Activated T-cell treated with anti-CD3 and anti-CD28 coated beads, Interleukin-2, amount 50 U/mL, for 4 hours (primary cell): ENCODE measurements at places on chromosomes 1 and 21. TPM values are rescaled to one million over a fixed set of nuclear protein-coding genes. Genes with fewer than 3 reads are reported as not detected.

Gene KRTAP12-2
- not detected for total RNA-seq

DNA sequence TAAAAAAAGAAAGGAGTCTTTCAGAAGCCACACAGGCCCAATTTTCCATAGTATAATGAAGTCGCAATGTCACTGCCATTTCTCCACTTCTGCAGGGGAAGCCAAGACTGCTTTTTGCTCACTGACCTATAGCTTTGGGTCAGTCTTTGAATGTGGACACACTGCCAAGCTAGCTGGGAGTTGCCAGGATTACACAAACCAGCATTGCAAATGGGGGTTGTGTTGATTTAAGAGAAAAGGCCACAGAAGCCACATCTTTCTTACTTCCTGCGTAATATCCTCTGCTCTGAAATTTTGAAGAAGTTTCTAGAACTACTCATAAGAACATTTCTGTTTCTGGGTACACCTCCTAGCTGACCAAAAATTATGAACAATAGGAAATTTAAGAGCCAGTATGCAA lies 45.8 kb upstream of the SAMSN1 start:
- no peak for DNase-seq

Gene CCDC27
- total RNA-seq: not detected

DNA sequence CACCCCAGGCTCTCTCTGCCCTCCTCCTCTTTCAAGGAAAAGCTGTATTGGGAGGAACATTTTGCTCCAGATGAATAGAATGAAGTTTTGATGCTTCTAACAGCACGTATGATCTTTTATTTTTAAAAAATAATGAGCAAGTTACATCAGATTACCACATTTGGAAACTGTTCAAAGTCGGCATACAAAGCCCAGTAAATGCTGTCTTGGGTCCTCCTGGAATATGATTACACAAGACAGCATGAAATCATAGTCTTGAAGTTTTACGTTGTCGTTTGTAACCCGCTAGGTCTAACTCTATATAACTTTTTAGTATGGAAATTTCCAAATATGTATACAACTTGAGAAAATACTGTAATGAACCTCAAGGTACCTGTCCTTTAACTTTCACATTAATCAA lies 385.6 kb downstream of the HLX start:
- DNase-seq: no peak

Gene U2AF1
- 57.1 TPM for total RNA-seq

DNA sequence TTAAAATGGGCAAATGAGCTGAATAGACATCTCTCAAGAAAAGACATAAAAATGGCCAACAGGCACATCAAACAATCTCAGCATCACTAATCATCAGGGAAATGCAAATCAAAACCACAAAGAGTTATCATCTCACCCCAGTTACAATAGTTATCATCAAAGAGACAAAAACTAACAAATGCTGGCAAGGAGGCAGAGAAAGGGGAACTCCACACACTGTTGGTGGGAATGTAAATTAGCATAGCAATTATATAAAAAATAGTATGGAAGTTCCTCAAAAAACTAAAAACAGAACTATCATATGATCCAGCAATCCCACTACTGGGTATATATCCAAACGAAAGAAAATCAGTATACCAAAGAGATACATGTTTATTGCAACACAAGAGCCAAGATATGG lies 68.7 kb downstream of the DENND1B start:
- no peak for DNase-seq

DNA sequence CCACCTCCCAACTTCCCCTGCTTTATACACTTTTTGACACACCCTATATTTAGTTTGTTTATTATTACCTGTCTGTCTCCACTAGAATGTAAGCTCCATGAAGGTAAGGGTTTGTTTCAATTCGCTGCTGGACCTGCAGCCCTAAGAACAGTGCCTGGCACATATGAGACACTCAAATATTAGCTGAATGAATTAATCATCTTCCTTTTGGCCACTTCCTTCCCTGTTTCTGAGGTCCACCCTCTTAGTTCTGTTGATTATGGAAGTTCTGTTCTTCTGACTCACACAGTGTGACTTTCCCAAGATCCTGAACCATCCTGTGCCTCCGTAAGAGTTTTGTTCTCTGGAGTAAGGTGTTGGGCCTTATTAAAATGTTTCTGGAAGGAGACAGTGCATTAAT lies 40.4 kb upstream of the GJA5 start:
- DNase-seq: no peak

GRCh38 chr21:34801519-34802132 lies 132.8 kb downstream of the CLIC6 start:
- peak; percentile 17 for DNase-seq

DNA sequence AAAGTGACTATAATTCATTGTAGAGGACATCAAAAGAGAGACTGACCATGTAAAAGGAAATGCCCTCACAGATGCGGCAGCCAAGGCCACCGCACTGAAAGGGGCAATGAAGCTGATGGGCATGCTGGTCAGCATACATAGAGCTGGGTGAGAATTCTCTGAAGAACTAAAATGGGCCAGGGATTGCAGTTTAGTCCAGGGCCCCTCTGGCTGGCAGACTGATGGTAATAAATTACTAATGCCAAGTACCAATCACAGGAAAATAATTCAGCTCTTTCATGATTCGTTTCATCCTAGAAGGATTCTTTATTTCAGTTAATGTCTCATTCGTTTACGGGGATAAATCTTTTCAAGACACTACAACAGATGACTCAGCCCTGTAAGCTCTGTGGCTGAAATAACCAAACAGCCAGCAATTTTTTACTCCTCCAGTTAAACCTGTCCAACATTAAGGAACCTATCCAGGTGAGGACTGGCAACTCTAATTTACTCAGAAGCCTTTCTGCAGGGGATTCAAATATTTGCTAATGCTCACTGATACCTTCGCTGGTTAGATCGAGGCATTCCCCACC lies 56.9 kb upstream of the MAP1LC3C start:
- no peak for DNase-seq

Gene CD164L2
- not detected for total RNA-seq

Gene PRR9
- not detected for total RNA-seq

- DNase-seq: no peak
These were observed 5.8 kb upstream of the FNBP1L start for GRCh38 chr1:93442008-93442666.
